Fibroblast of skin of right biceps (primary cell): ENCODE measurements at places on chromosomes 4 and X.
A peak's percentile ranks its signal among the peaks of the same experiment; 100 is the strongest.

GRCh38 chrX:40290517-40290916, 192.8 kb upstream of the BCOR start:
- no peak for DNase-seq

DNA sequence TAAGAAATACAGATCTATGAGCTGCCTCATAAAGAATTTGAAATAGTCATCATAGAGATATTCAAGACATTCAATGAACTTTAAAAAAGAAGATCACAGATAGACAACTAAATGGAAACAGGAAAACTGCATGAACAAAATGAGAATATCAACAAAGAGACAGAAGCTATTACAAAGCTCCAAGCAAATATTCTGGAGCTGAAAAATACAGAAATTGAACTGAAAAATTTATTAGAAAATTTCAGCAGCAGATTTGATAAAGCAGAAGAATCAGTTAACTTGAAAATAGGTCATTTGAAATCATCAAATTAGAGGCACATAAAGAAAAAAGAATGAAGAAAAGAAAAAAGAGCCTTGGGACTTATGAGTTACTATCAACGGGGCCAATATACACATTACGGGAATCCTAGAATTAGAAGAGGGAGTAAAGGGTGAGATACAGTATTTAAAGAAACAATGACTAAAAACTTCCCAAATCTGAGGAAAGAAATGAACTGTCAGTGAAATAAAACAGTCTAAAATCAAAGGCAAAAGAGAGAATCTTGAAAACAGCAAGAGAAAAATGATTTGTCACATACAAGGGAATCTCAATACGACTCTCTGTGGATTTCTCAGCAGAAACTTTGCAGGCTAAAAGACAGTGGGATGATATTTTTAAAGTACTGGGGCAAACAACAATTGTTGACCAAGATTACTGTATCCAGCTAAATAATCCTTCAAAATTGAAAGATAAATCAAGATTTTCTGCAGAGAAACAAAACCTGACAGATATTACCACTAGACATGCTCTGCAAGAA, 641.6 kb downstream of the ANKRD50 start:
- DNase-seq: no peak

DNA sequence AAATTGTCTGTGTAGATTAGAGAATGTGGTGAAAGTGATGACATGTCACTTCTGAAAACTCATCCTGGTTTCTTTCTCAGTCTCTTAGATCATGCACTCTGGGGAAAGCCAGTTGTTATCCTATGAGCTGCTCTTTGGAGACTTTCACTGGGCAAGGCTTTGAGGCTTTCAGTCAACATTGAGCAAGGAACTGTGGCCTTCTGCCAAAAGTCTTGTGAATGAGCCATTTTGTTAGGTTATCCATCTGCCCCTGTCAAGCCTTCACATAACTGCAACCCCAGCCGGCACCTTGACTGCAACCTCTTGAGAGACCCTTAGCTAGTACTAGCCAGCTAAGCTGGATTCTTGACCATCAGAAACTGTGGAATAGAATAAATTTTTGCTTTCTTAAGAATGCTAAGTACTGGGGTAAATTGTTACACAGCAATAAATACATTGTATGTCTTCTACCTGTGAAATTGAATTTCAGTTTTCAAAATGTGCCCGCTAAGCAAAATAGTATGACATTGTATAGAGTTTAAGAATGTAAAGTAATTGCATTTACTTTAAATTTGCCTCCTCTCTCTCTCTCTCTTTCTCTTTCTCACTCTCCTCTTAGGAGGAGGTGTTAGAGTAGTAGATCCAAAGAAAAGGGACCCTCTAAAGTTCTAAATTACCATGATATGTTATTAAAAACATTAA, 1273.0 kb downstream of the RAPGEF2 start:
- peak; percentile 22 for DNase-seq

DNA sequence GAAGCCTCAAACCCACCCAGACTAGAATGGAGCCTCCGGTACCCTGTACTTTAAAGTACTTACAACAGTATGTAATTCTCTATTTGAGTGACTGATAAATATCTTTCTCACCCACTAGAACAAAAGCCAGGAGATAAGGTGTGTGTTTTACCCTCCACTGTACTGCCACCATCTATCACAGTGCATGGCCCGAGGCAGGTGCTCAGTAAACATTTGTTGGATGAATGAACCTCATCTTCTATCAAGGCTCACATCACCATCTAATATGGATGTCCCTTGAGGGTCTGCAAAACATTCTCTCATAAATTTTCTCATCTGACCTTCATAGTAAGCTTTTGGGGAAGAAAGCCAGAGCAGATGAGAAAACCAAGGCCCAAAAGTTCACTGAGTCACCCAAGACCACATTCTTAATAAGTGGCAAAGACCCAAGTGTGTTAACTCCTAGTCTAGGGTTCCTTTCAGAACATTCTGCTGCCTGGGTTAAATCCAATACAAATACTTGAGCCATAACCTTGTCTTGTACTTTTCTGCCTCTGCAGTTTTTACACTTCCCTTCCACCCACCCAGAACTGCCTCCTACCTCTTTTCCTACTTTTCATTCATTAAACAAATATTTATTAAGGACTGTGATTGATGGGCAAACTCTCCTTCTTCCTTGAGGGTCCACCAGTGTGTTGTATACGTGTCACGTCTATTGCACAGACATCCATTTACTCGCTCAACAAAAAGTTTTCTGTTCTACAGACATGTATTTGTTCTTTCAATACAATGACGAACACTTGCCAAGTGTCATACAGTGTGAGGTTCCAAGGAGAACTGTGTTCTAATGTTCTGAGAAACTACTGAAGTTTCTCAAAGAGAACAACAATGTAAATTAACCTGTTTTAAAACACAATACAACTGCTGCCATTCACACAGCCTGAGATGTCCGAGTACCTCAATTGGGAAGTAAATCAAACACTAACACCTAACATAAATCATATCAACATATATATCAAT, 35.7 kb downstream of the APBB2 start:
- peak; percentile 94 for DNase-seq

- no peak for DNase-seq
Observed at GRCh38 chr4:104772849-104773248, 278.2 kb upstream of the CXXC4 start.

- DNase-seq: no peak
Observed at GRCh38 chr4:153198719-153199118, 5.5 kb upstream of the TRIM2 start.

- DNase-seq: peak; percentile 78
Observed at GRCh38 chr4:142516686-142517526, 329.2 kb downstream of the INPP4B start.

GRCh38 chr4:71497078-71497477, 158.3 kb downstream of the SLC4A4 start:
- DNase-seq: no peak

GRCh38 chr4:90542216-90542615, 415.0 kb downstream of the CCSER1 start:
- DNase-seq: no peak

DNA sequence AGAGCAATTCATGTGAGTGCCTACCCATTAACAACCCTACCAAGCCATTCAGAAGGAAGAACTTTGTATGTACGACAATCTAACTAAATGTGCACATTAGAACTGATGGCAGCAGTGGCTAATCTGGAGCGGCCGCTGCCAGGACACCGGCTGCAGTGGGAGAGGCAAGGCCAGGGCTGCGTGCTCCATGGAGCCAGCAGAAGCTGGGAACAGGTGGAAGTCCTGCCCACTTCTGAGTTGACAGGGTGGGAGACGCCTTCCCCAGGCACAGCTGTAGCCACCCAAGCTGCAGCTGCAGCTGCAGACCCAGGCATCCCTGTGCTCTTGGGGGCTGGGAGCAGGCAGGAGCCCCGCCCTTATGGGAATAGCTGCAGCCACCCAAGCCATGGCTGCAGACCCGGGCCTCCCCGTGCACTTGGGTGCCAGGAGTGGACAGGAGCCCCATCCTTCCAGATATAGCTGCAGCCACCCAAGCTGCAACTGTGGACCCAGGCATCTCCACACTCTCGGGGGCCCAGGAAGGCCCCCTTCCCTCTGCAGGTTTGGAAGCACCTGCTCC, 79.1 kb upstream of the DDX60 start:
- no peak for DNase-seq

GRCh38 chr4:94519019-94519418, 67.3 kb downstream of the PDLIM5 start:
- no peak for DNase-seq

- DNase-seq: no peak
Observed at GRCh38 chrX:7194606-7195005, 46.7 kb upstream of the PUDP start.

- no peak for DNase-seq
Observed at GRCh38 chr4:174528226-174528625, 5.9 kb upstream of the HPGD start.

- DNase-seq: no peak
Observed at GRCh38 chr4:142741995-142742394, 104.1 kb downstream of the INPP4B start.

DNA sequence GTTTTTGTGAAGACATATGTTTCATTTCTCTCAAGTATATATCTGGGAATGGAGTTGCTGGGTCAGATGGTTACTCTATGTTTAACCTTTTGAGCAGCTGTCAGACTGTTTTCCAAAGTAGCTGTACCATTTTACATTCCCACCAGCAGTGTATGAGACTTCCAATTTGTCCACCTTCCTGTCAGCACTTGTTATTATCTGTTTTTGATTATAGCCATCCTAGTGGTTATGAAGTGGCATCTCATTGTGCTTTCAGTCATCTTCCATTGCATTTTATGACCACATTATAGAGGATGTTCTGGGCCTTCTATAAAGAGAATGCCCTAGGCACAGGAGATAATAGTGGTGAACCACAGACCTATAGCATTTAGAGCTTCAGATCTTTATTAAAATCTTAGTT, 39.2 kb downstream of the CLCN4 start:
- DNase-seq: no peak

DNA sequence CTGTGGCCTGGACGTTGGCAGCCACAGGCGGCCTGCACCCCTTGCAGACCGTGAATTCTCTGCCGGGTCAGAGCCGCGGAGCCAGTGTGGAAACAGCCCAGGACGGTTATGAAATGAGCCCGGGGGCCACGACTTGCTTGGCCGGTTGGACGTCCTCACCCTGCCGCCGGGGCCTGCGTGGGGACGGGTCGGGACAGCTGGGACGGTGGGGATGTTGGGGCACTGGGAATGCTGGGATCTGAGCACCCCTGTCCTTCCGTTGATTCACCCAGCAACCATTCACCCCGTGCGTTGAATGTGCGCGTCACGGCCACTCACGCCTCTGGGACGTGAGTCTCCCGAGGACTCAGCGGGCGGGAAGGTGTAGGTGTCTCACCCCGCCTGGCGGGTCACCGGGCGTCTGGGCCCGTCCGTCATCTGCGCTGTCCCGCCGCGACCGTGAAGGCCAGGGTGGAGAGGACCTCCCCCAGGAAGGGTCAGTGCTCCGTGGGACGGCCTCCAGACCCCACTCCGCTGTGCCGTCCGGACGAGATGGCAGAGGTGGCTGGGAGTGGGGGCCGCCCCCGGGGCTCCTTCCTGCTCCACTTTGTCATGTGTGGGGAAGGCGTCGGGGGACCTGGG, 4.5 kb upstream of the PLCXD1 start:
- DNase-seq: peak; percentile 75

- DNase-seq: no peak
Observed at GRCh38 chr4:186283311-186283710, 17.3 kb downstream of the F11 start.

DNA sequence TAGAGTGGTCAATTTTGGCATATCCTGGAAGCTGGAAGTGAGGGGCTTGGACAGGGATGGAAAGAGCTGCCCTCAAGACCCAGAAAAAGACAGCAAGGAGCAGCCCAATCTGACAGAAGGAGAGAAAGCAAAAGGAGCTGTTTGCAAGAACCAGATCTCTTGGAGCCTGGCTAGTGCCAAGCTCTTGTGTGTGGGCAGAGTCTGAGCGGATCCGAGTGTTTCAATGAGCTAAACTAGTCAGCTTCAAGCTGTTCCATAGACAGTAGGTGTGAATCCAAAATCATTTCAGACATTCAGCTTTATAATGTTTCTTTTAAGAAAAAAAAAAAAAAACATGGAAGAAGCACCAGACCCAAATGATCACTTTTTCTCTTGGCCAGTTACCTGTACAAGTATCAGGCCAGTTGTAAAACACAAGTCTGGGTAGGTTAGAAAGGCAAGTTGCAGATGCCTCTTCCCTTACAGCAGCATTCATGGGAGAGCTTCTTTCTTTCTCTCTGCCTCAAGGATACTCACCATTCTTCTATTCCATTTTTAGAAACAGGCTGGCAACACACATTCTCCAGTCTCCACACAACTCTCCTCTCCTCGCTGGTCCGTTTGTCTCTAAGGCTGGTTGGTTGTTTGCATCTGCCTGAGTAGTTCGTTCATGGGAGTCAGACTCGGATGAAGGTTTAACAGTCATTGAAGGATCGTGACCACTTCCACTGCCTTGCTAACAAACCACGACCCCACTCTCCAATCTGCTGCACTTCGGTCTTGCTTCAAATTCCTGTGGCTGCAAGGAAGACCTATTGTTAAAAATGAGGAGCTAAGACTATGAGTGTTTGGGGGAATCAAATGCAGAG, 105.2 kb upstream of the GATB start:
- DNase-seq: no peak

- DNase-seq: peak; percentile 4
Observed at GRCh38 chr4:19857380-19857779, 394.3 kb upstream of the SLIT2 start.
